ENCODE measurements at places on chromosomes 4 and X.
A peak's percentile ranks its signal among the peaks of the same experiment; 100 is the strongest.

DNA sequence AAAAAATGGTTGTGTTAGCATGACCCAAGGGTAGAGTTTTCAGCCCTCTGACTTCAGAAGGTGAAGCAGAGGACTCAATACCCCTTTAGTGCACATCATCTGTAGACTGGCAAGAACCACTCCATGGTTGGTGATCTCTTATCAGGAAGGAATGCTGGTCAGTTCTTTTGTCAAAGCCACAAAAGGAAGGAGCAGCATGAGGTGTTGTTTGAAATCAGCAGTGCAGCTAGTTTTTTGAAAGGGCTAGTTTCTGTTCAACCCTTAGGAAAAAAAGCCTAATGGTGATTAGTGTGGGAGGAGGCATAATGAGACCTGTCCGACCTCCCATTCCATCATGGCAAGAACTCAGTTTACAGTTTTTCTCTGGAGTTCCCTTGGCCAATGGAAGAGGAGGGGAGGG is 362.0 kb upstream of the CT83 start:
- DNase-seq, result no peak

DNA sequence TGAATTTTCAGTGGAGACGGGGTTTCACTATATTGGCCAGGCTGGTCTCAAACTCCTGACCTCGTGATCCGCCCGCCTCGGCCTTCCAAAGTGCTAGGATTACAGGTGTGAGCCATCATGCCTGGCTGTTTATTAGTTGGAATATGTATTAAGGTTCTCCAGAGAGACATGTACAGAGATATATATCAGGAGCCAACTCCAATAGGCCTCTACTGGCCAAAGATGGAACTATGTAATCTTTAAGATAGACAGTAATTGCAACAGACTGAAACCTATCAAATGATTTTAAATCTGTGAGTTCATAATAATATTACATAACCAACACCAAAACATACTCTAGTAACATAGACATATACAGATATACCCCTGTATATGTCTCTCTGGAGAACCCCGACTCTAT is 5.8 kb upstream of the DMP1 start:
- DNase-seq, result no peak

GRCh38 chr4:24892278-24892677 is 20.6 kb downstream of the CCDC149 start:
- DNase-seq, result no peak

GRCh38 chr4:41927796-41928499 is 7.3 kb upstream of the TMEM33 start:
- no peak for DNase-seq

- DNase-seq, result peak; percentile 14
Observed at GRCh38 chr4:74311696-74312313, 3.5 kb downstream of the EPGN start.

DNA sequence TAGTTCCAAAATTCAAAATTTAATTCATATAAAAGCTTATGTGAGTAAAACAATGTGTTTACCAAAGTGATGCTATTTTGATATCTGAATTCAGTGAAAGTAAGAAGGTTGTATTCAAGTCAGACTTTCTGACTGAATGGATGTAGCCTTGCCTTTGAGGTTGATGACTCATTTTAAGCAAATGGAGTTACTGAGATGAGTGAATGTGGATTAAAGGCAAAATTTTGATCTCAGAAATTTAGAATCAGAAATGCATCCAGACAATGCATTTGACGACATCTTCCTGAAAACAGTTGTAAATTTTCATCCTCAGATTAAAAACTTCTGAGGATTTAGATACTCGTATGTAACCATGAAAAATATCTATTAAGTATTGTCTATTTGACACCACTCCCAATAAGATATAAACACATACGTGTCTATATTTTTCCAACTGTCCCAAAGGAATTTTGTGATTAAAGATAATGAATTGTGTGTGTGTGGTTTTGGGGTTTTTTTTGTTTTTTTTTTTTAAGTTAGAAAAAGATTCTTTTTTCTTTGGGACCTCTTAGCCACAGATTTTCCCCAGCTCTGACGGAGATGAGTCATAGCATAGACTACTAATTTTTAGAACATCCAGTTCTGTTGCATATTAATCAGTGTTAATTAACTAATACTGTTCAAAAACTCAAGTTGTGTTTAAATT is 34.4 kb downstream of the NFKB1 start:
- DNase-seq, result peak; percentile 10

DNA sequence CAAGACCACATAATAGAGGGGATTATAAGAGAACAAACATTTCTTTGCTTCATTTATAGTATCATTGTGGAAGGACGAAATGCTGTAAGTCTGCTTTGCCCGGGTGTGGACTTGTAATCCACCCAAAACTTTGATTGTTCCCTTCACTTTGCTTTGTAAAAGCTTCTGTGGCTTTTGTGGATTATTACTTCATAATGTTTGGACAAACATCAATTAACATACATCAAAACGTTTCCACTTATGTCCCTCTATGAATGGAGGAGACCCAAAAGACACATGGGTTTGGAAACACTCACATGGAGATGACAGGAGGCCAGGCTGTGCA is 415.4 kb downstream of the SPRY1 start:
- no peak for DNase-seq

DNA sequence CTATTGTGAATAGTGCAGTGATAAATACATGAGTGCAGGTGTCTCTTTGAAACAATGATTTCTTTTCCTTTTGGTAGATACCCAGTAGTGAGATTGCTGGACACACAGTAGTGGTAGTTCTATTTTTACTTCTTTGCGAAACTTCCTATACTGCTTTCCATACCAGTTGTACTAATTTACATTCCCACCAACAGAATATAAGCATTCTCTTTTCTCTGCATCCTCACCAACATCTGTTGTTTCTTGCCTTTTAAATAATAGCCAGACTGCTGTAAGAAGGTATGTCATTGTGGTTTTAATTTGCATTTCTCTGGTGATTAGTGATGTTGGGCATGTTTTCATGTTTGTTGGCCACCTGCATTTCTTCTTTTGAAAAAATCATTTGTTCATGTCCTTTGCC is 105.9 kb downstream of the COL4A6 start:
- no peak for DNase-seq

DNA sequence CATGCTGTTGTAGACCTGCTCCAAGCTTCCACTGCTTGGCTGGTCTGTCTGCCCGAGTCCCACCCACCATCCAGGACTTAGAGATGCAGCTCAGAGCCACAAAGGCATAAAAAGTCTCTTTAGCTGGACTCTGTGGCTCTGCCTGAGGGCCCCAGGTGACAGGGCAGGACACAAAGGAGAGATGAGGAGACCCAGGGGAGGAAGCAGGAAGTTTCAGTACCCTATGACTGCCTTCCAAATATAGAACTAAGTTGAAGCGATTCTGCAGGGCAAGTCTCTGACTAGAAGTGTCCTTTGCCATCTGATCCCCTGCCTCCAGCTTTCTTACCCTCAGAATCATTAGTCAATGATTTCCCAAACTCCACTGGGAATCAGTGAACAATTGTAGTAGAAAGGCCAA is 11.2 kb upstream of the CXCR3 start:
- no peak for DNase-seq

- DNase-seq, result no peak
Observed at GRCh38 chr4:87025614-87026041, 90.8 kb downstream of the AFF1 start.

GRCh38 chr4:180788729-180789128 is 1454.5 kb upstream of the TENM3 start:
- no peak for DNase-seq

GRCh38 chr4:171430495-171430894 is 382.7 kb upstream of the GALNTL6 start:
- DNase-seq, result no peak

DNA sequence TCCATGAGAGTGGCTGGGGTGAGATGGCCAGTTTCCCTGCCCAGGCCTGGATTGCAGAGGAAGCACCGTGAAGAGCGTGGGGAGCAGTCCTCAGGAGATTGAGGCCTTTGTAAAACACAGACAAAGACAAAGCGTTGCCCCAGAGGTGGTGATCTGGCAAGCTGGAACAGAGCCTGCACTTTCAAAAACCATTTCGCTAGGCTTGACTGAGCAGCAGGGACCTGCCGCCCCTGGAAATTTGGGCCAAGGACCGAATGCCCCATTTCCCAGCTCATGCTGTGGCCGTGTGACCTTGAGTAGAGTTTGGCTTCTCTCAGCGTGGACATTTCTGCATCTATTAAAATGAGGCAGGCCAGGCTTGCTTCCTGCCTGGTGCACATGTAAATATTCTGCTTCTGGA is 381.4 kb downstream of the BCOR start:
- no peak for DNase-seq

DNA sequence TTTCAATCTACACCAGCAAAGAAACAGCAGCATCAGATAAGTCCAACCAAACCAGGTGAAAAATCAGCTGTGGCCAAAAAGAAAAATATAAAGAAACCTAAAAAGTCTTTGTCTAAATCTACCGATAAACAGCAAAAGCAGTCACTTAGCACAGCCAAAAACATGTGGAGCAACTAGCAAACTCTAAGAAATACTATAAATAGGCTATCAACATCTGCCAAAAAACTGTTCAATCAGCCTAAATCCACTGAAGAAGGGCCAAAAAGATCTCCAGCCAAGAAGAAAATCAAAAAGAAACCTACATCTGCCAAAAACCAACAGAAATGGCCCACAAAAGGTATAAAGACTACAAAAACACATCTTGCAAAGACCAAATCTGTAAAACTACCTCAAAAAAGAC is 36.7 kb upstream of the CABS1 start:
- no peak for DNase-seq

DNA sequence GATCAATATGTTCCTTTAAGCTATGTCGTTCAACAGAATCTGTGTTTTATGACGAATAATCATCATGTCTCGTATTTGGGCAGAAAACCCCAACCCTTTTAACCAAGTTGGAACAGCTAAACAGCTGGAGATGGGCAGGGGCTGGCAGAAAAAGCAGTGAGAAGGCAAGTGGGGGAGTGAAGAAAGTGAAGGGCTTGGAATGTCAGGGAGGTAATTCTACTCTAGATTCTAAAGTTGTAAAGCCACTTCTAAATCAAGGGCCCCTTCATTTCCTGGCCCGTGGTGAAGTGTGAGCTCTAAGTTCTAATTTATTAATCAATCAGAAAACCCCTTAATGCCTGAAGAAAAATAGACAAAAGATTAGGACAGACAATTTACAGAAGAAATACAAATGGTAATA is 20.4 kb downstream of the SASH3 start:
- DNase-seq, result no peak

GRCh38 chrX:16558489-16558888 is 91.5 kb upstream of the S100G start:
- no peak for DNase-seq

GRCh38 chr4:27176400-27176799 is 315.8 kb downstream of the STIM2 start:
- DNase-seq, result peak; percentile 11

DNA sequence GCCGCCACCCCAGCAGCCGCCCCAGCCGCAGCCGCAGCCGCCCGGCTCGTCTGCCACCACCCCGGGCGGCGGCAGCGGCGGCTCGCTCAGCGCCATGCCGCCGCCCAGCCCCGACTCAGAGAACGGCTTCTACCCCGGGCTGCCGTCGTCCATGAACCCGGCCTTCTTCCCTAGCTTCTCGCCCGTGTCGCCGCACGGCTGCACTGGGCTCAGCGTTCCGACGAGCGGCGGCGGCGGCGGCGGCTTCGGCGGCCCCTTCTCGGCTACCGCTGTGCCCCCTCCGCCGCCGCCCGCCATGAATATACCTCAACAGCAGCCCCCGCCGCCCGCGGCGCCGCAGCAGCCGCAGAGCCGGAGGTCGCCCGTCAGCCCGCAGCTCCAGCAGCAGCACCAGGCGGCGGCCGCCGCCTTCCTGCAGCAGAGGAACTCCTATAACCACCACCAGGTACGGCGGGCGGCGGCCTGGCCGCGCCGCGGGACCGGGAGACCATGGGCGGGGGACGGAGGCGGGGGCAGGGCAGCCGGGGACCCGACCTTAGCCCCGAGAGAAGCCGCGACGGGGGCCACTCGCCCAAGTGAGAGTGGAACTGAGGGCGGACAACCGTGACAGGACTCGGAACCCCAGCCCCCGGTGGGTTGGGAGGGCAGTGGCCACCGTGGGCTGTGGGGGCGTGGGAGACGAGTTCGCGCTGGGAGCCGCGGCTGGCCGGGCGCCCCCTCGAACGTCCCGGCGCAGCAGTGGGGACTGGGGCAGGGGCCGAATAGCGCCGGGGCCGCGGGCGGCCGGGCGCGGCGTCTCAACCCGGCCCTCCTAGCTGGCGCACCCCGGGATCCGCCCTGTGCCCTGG is 1.8 kb downstream of the CPEB2 start:
- DNase-seq, result no peak

DNA sequence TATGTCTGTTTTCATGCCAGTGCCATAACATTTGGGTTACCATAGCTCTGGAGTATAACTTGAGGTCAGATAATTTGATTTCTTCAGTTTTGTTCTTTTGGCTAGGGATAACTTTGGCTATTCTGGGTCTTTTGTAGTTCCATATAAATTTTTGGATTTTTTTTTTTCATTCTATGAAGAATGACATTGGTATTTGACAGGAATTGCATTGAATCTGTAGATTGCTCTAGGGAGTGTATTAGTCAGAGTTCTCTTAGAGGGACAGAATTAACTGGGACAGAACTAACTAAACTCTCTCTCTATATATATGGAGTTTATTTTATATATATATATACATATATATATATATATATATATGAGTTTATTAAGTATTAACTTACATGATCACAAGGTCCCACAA is 32.2 kb upstream of the SLIT2 start:
- DNase-seq, result no peak

GRCh38 chr4:13892739-13893105 is 265.2 kb upstream of the BOD1L1 start:
- no peak for DNase-seq

GRCh38 chr4:4423706-4424498 is 37.0 kb downstream of the NSG1 start:
- DNase-seq, result no peak

DNA sequence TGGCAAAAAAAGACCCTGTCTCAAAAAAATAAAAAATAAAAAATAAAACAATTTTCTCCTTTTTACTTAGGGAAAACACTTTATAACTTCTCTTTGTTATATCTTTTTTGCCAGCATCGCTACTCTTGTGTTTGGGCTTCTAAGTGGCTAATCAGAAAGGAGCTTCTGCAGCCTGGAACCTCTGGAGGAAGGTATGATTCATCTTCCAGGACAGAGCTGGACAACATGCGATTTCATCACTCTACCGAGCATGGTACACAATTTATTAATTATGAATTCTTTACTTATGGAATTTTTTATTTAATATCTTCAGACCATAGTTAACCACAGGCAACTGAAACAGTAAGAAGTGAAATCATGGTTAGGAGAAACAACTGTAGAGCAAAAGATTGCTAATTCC is 1254.3 kb upstream of the AGA start:
- no peak for DNase-seq

GRCh38 chrX:285076-285677 is 4.0 kb downstream of the PLCXD1 start:
- DNase-seq, result no peak
